ENCODE measurements at places on chromosomes 3 and 15. TPM values are rescaled to one million over a fixed set of nuclear protein-coding genes. Genes with fewer than 3 reads are reported as not detected.

DNA sequence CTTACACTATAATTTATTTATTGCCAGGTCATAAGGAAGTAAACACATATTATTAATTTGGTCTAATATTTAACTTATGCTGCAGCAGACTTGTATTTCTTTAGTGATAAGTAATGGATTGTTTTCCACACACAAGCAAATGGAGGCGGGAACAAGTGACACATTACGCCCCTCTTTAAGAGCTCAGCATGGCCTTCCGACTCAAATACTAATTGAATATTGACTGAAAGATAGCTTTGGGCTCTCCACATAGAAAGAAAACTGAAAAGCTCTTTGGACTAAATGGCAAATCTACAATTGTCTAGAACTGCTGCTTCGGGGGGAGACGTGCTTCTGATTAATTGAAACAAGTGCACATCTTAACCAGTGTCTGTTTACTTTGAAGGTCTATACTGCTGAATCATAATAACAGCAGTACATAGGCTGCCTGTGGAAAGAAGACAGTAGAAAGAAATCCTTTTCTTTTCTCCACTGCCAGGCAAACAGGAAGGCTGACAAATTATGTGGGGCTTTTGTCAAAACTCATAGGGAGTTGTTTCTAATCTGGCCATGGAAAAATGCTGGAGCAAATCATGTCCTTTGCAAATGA, 15.9 kb downstream of the CADPS start:
- DNase-seq = no peak
- no peaks in the 10 kb centered on the region for H3K27me3 ChIP-seq
- H3K36me3 ChIP-seq = no peaks in the 10 kb centered on the region

ARIH1 gene
- polyA plus RNA-seq = 24.2 TPM

ACAN gene
- not detected for polyA plus RNA-seq

DNA sequence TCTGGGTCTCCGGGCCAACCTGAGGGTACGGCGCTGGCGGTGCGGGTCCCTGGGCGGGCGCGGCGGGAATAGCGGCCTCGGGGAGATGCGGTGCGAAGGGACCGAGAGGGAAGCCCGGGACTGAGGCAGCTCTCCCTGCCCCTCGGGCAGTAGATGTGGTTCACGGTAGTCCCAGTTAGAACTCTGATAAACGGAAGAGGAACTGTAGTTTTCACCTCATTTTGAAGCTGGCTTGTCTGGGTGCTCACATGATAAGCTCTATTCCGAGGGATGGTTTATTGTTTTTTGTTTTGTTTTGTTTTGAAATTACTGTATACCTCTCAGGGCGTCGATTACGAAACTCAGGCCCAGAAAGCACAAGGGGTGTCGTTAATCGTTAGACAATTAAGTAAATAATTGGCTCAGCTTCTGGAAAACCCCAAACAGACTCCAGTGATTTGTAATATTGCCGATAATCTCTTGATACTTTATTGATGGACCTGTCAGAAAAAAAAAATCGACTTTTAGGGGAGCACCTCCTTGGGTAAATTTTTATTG, 413 bp downstream of the NUSAP1 start:
- peak overlapping the region; percentile 99 for H3K4me3 ChIP-seq
- H3K4me1 ChIP-seq = peaks cover 27% of the 10 kb centered on the region
- DNase-seq = no peak
- H3K36me3 ChIP-seq = no peaks in the 10 kb centered on the region

- H3K27ac ChIP-seq = no peak overlapping the region
- H3K27me3 ChIP-seq = peaks cover 32% of the 10 kb centered on the region
- DNase-seq = no peak
- H3K36me3 ChIP-seq = no peaks in the 10 kb centered on the region
- no peak overlapping the region for H3K4me3 ChIP-seq
Observed at GRCh38 chr3:115862849-115863248, 239.5 kb downstream of the GAP43 start.

DNA sequence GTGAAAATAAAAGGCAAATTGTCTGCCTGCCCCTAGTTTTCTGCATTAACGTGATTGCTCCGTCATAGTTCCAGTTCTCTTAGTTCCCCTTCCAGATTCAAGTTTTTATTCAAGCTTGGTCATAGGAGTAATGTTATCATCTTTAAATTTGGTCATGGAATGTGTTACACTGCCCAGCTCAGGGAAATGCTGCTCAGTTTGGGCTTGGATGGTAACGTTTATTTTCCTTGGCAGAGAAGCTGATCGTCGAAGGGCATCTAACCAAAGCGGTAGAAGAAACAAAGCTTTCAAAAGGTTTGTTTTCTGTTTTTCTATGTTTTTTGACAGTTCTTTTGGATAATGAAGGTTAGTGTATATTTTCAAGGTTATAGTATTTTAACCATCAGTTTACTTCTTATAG, 118.4 kb upstream of the FLNB start:
- H3K27ac ChIP-seq = no peak overlapping the region

DNA sequence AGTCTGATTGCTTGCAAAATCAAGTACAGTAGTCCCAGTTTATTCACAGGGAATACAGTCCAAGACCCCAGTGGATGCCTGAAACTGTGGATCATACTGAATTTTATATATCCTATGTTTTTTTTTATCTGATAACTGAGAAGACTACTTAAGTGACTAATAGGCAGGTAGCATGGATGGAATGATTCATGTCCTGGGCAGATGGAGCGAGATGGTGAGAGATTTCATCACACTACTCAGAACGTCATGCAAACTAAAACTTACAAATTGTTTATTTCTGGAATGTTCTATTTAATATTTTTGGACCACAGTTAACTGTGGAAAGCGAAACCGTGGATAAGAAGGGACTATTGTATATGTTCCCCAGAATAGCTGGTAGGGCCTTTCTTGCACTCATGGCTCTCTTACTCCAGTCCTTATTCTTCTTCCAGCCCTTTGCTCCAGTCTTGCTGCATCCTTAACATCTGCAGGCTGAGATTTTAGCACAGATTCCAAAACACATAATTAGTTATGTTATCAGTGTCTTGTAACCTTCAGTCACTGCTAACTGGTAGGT, 290.0 kb downstream of the ADAMTSL3 start:
- DNase-seq = no peak
- H3K27ac ChIP-seq = no peak overlapping the region
- H3K27me3 ChIP-seq = no peaks in the 10 kb centered on the region
- no peak overlapping the region for H3K4me3 ChIP-seq

ANKRD34C gene
- polyA plus RNA-seq = not detected

DNA sequence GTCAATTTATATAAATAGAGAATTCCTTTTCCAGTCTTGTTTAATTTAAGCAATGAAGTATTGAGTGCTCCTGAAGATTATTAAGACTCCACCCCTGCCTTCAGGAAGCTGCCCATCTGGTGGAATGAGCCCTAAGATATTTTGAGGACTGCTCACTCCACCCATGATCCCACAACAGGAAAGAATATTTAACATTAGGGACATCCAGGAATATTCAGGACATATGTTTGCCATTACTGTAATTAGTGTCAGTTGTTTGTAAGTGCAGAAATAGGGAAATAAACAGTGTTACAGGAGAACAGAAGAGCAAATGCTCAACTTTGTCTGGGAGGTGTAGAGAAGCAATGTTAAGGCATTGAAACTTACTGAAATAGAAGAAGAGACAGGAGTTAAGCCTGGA, 375.0 kb downstream of the ROBO2 start:
- no peaks in the 10 kb centered on the region for H3K27me3 ChIP-seq
- no peaks in the 10 kb centered on the region for H3K36me3 ChIP-seq
- H3K4me1 ChIP-seq = no peaks in the 10 kb centered on the region

DNA sequence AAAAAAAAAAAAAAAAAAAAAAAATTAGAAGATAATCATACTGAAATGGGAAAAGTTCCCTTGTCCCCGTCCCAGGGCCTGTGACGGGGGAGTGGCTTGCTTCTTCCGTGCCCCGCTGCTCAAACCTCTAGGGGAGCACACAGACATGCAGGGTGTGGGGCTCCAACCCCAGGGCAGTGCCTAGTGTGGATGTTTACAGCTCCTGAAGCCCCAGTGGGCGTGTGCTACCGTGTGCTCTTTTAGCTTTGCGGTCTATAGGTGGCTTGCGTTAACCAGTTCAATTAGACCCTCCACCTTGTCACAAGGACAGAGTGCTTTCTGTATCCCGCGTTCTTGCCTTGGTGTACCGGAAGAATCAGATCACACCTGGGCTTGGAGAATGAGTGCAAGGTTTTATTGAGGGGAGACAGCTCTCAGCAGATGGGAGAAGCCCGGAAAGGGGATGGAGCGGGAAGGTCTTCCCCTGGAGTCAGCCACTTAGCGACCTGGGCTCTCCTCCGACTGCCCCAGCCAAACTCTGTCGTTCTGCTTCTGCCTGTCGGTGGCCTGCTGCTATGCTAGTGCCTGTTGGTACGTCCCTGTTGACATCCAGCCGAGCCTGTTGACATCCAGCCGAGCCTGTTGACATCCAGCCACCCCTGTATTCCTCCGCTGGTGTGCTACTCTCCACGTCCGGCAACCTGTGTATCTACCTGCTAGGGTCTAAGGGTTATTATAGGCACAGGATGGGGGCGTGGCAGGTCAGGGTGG, 569.8 kb downstream of the VGLL3 start:
- no peak overlapping the region for H3K4me3 ChIP-seq
- H3K36me3 ChIP-seq = no peaks in the 10 kb centered on the region
- H3K4me1 ChIP-seq = no peaks in the 10 kb centered on the region
- H3K27ac ChIP-seq = no peak overlapping the region
- DNase-seq = no peak

FBXO45 gene
- 2.5 TPM for polyA plus RNA-seq

DNA sequence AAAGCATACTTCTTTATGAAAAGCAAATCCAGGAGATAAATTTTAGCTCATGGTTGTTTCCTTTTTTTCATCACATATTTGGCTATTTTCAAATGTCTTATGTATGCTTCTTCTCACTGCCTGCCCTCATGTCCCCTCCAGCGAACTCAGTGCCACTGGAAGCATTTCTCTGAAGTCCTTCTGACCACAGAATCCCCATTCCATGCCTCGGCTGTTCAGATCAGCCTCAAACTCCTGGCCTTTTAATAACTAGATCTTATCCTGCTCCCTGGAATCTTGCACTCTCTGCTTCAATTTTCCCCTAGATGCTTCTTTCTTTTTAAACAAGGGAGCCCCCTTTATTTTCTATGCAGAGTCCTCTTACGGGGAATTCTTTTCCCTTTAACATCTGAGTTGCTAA, 10.1 kb downstream of the ETV5 start:
- no peaks in the 10 kb centered on the region for H3K36me3 ChIP-seq
- peaks cover 16% of the 10 kb centered on the region for H3K4me1 ChIP-seq
- DNase-seq = no peak
- H3K4me3 ChIP-seq = no peak overlapping the region
- peaks cover 55% of the 10 kb centered on the region for H3K27me3 ChIP-seq
- no peak overlapping the region for H3K27ac ChIP-seq

SEMA3F gene
- polyA plus RNA-seq = not detected

XPC gene
- polyA plus RNA-seq = 35.5 TPM

- H3K4me3 ChIP-seq = no peak overlapping the region
- no peak overlapping the region for H3K27ac ChIP-seq
- DNase-seq = no peak
- peaks cover 12% of the 10 kb centered on the region for H3K27me3 ChIP-seq
- no peaks in the 10 kb centered on the region for H3K4me1 ChIP-seq
- no peaks in the 10 kb centered on the region for H3K36me3 ChIP-seq
Observed at GRCh38 chr3:55571216-55571813, 84.2 kb upstream of the WNT5A start.

DNA sequence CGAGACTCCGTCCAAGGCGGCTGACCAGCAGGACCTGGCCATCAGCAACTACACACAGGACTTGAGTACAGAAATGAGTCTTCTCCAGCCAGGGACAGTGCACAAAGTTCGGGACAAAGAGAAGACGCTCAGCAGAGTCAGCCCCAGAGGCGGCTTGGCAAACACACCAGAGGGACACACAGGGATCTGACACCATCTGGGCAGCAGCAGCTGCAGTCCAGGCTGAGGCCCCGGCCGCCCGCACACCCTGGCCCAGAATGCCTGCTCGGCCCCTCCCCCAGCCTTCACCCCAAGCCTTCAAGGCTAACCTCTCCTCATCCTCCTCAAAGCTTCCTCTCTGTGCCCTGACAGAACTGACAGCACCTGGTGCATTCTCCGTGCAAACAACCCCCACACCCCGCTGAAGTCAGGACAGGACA, 61.1 kb downstream of the XXYLT1 start:
- no peak overlapping the region for H3K4me3 ChIP-seq
- no peaks in the 10 kb centered on the region for H3K36me3 ChIP-seq
- no peaks in the 10 kb centered on the region for H3K27me3 ChIP-seq
- H3K27ac ChIP-seq = no peak overlapping the region
- DNase-seq = no peak

DNA sequence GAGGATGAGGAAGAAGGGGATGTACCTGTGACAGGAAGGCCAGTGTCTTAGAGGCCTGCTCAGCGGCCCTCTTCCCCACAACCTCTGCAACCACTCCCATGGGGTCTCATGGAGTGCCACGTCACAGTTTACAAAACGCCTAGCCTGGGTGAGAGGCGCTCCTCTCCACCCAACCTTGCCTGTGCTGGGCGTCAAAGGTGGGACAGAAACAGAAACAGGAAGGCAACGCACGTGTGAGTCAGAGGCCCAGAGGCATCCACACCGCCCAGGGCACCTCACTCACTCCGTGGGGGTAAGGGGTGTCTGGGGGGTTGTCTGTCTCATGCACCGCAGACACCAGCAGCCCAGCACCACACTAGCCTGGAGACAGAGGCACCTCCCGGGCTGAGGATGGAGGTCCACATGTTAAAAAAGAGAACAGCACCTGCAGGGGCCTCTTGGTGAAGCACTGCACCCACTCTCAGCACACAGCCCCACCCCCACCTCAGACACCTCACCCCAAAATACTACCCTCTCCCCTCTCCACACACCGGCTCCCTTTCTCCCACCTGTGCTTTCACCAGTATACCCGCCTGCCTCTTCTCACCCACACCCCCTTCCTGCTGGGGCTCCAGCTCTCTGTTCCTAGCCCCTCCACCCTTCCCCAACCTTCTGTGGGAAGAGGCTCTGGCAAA, 4.7 kb upstream of the CALML4 start:
- H3K27ac ChIP-seq = peak overlapping the region; percentile 86
- no peaks in the 10 kb centered on the region for H3K27me3 ChIP-seq
- peaks cover 30% of the 10 kb centered on the region for H3K4me1 ChIP-seq
- DNase-seq = peak; percentile 64

BFSP2 gene
- 0.94 TPM for polyA plus RNA-seq

DNA sequence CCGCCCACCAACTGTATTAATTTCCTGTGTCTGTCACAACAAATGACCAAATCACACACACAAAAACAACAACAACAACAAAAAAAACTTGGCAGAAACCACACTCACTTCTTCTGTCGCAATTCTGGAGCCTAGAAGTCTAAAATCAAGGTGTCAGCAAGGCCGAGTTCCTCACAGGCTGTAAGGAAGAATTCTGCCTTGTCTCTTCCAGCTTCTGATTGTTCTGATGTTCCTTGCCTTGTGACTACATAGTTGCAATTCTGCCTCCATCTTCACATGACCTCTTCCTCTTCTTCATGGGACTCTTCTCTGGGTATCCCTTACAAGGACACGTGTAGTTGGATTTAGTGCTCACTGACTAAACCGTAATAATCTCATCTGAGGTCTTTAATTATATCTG, 61.4 kb downstream of the IL12A start:
- H3K27me3 ChIP-seq = peaks cover 3% of the 10 kb centered on the region
- no peak overlapping the region for H3K4me3 ChIP-seq
- H3K4me1 ChIP-seq = no peaks in the 10 kb centered on the region
- DNase-seq = no peak

RTP1 gene
- polyA plus RNA-seq = not detected

GRCh38 chr3:4855676-4856075, 123.6 kb upstream of the BHLHE40 start:
- no peak overlapping the region for H3K4me3 ChIP-seq
- DNase-seq = no peak
- no peak overlapping the region for H3K27ac ChIP-seq
- H3K4me1 ChIP-seq = no peaks in the 10 kb centered on the region
